ENCODE measurements at places on chromosomes 3 and 15.

- no peak for DNase-seq
Observed at GRCh38 chr3:125072749-125073389, 17.1 kb upstream of the HEG1 start.

GRCh38 chr3:161212906-161213305, 8.2 kb upstream of the NMD3 start:
- DNase-seq, result no peak

- no peak for DNase-seq
Observed at GRCh38 chr3:148510116-148510515, 187.6 kb upstream of the AGTR1 start.

GRCh38 chr3:140251678-140252077, 316.7 kb downstream of the CLSTN2 start:
- no peak for DNase-seq

DNA sequence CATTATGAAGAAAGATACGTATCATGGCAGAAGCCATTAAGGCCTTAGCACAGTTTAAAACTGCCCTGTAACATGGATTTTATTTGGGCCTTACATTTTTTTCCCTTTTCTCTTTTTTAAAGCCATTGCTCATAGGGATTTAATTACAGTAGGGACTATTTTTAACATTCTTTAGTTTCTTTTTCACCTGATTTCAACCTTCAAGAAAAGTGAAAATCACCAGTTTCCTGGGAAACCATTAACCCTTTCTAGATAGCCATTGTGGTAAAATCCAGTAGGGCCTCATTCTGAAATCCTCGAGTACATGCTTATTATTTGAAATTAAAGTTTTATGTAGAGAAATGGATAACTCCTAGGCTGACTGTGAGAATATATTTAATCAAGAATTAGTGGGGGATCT, 3.1 kb downstream of the SPRED1 start:
- no peak for DNase-seq

GRCh38 chr15:42456531-42456930, 34.4 kb downstream of the ZNF106 start:
- DNase-seq, result no peak

GRCh38 chr15:37102305-37103162, 2.2 kb upstream of the MEIS2 start:
- no peak for DNase-seq

DNA sequence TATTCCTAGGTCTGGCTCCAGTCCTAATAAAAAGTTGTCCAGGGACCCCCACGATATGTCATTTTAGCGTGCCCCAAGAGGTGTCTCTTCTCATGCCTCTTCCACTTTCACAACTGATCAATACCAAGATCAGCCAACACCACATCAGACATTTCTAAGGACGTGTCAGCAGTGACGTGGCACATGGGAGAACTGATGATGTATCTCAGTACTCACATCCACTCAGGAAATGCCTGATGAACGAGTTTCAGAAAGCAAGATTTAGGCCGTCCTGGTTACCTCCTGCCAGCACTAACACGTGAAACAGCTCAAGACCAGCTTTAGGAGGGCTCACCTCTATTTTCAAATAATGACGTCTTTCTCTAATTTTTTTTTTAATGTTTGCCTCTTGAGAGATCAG, 19.6 kb downstream of the VGLL4 start:
- DNase-seq, result no peak

- no peak for DNase-seq
Observed at GRCh38 chr15:40337597-40337996, 3.1 kb downstream of the CCDC9B start.

DNA sequence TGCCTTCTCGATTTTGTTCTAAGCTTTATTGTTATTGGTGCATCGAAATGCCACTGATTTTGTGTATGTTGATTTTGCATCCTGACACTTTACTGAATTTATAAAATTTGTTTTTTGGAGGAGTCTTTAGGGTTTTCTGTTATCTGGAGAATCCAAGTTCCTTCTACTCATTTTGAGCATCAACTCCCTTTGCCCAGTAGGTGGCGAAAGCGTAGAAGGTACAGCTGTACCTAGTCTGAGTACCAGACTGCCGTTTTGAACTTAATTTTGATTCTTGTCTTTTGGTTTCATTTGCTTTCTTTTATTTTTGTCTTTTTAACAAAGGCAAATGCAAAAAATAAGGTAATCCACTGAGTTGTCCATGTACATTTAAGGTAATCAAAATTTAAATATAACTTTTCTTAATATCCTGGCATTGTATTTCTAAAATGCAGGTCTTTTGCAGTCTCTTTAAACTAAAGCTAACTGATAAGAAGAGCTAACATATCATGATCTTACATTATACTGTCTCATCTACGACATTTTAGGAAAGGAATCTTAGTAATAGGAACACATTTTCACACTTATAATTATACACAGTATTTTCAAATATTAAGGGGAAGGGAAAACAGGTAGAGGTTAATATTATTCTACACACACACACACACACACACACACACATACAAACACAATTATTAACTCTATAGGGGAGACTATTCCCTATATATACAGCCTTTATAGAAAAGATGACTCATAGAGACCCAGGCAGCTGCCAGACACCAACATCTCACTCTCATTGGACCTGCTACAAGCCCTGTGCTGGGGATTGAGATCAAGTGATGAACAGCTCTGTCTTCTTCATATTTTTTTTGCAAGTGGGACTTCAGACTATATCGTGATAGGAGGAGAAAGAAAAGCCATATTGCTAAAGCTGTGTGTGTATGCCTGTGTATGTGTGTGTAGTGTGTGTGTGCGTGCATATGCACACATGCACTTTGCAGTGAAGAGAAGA, 71.8 kb downstream of the SYNPR start:
- no peak for DNase-seq

GRCh38 chr15:89666858-89667705, 11.8 kb upstream of the KIF7 start:
- DNase-seq, result no peak

GRCh38 chr3:114154321-114154821, 24.5 kb downstream of the DRD3 start:
- no peak for DNase-seq

- DNase-seq, result no peak
Observed at GRCh38 chr15:60766391-60767128, 287.6 kb upstream of the ICE2 start.

DNA sequence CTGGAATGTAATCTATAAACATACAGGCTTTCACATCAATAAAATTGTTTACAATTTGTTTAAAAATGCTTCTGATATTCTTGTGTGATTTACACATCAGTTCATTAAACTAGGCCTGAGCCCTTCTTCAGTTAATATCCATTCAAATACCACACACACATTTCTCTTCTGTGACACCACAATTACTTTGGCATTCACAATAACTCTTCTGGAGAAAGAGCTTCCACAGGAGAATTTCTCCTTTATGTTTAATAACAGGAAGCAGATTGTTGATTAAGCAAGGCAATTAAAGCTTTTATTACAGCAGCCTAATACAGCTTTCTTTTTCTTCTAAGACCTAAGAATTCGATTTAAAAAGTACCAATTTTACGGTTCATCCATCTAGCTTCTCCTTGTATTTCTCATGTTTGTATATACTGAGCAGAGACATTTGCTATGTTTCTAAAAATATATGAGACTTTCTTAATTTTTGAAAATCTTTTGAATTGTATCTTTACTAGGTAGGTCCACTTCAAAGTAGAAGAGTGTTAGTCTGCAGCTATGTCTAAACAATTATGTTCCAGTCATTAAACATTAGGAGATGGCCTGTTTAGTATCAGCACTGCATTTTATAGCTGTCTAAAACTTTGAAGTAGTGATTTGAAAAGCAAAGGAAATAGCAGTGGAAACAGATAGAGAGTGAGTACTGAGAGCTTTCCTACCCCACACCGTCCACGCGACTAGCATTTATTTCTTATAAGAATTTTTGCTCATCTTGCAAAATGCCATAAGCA, 511.1 kb upstream of the UBE2E2 start:
- DNase-seq, result no peak

DNA sequence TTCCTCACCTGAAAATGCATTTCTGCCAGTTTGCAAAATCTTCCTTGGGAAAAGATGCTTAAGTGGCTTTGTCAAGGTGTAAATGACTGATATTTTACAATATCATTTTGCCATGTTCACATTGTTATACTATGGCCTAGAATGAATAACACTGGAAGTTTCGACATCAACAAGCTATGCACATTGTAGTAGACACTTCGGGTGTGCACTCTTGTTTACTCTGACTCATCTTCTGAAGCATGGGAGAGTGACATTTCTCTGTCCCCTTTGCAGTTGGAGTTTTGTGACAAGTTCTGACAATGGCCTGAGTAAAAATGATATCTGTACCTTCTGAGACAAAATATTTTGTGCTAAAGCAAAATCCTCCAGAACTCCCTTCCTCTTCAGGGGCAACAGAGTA, 567.0 kb upstream of the RGMA start:
- DNase-seq, result no peak

DNA sequence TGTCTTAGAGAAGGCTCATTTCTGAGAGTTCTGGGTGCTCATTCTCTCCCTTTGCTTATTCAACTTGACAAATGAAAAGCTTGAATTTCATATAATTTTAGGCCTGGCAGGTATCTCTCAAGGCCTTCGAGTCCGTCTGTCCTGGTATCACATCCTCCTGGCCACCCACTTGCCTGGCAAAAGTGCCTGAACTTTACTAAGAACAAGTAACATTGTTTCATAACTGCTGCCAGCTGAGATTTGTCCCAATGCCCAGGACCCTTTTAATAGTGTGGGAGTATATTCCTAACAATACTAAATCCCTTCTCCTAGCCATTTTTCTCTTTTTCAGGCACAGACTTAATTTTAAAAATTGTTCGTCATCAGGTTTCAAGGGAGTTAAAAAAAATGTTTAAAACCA, 18.1 kb downstream of the LARP6 start:
- DNase-seq, result no peak

DNA sequence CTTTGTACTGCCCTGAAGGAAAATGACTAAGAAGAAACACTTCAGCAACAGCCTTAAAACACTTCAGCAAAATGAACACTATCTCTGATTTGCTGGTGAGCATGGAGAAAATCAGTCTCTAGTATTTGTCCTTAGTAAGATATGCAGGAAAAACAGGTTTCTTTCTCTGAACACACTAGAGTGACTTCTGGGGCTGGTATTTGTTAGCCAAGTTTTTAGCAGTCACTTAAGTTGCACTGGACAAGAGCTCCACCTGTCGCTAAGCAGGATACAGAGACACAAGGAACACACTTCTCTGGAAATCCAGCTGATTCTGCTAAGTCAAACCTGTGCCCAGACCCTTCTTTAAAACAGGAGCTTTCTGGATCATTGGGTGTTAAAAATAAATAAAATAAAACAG, 65.3 kb downstream of the CHAC1 start:
- no peak for DNase-seq

DNA sequence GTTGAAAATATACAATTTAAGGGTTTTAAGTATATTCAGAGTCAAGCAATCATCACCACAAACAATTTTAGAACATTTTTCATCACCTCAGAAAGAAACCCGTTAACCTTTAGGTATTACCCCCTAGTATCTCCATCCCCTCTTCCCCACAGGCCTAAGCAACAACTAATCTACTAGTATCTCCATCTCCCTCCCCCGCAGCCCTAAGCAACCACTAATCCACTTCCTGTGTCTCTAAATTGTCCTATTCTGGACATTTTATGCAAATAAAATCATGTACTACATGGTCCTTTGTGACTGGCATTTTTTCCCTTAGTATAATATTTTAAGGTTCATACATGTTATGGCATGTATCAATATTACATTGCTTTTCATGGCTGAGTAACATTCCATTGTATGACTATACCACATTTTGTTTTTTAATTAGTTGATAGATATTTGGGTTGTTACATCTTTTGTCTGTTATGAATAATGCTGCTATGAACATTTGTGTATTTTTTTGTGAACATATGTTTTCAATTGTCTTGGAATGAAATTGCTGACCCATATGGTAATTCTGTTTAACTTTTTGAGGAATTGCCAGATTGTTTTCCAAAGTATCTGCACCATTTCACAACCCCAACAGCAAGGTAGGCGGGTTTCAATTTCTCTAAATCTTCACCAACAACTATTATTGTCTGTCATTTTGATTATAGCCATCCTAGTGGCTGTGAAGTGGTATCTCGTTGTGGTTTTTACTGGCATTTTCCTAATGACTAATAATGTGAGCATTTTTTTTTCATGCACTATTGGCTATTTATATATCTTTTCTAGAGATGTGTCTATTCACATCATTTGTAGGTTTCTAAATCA, 215.6 kb upstream of the CD96 start:
- no peak for DNase-seq

GRCh38 chr3:155714295-155714718, 30.6 kb downstream of the PLCH1 start:
- DNase-seq, result no peak

DNA sequence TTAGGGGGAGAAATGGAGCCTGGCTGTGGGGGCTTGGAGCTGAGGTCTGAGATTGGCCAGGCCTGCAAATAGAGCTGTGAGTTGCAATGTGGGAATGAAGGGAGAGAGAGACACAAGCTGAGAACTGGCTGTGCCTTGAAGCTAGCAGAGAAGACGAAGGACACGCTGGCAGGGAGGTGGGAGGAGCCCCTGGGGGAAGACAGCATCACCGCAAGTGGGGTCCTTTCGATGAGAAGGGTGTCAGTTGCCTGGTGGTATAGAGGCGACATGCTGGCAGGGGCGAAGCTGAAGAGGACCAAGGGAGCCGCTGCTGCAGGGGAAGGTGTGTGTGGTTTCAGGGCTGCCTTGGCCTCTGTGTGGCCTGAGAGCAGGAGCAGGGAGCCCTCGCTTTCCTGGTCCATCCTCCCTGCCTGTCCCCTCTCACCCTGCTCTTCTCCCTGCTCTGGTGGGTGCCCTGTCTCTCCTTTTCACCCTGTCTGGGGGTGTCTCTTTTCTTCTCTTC, 5.5 kb downstream of the RHCG start:
- no peak for DNase-seq

- no peak for DNase-seq
Observed at GRCh38 chr3:12822725-12823373, 18.5 kb downstream of the RPL32 start.

GRCh38 chr3:33645060-33645647, 72.9 kb downstream of the CLASP2 start:
- no peak for DNase-seq

GRCh38 chr3:49647741-49648140, 26.4 kb upstream of the APEH start:
- DNase-seq, result no peak

GRCh38 chr3:112973325-112974177, 1.4 kb downstream of the CD200R1 start:
- DNase-seq, result no peak

- no peak for DNase-seq
Observed at GRCh38 chr3:172100482-172100881, 61.1 kb downstream of the FNDC3B start.

DNA sequence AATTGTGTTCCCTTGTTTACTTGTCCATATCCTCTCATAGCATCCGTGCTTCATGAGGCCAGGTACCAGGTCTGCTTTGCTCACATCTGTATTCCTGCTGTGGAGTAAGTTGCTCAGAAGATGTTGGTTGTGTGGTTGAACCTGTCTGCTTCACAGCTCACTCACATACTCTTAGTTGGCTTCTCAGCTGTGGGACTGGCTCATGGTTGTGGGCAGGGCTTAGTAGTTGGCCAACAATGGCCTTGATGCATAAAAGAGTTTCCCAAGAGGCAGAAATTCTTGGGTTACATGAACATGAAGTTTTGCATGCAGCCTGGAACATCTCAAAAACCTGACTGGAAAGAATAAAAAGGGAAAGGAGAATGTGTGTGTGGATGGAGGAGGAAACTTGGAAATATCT, 17.0 kb downstream of the CELF6 start:
- DNase-seq, result no peak

GRCh38 chr3:5442786-5443138, 255.3 kb downstream of the EDEM1 start:
- no peak for DNase-seq

GRCh38 chr3:131371688-131372066, 9.9 kb upstream of the NUDT16 start:
- no peak for DNase-seq

- DNase-seq, result no peak
Observed at GRCh38 chr3:56157693-56158362, 310.4 kb downstream of the ERC2 start.

All from upper lobe of right lung (tissue), 1 donor.